PC-9 (cell line): ENCODE measurements at places on chromosomes 3 and 15. TPM values are rescaled to one million over a fixed set of nuclear protein-coding genes. Genes with fewer than 3 reads are reported as not detected.
A peak's percentile ranks its signal among the peaks of the same experiment; 100 is the strongest.

Gene ACY1
- 52.2 and 63.3 TPM in 2 replicates for total RNA-seq

DNA sequence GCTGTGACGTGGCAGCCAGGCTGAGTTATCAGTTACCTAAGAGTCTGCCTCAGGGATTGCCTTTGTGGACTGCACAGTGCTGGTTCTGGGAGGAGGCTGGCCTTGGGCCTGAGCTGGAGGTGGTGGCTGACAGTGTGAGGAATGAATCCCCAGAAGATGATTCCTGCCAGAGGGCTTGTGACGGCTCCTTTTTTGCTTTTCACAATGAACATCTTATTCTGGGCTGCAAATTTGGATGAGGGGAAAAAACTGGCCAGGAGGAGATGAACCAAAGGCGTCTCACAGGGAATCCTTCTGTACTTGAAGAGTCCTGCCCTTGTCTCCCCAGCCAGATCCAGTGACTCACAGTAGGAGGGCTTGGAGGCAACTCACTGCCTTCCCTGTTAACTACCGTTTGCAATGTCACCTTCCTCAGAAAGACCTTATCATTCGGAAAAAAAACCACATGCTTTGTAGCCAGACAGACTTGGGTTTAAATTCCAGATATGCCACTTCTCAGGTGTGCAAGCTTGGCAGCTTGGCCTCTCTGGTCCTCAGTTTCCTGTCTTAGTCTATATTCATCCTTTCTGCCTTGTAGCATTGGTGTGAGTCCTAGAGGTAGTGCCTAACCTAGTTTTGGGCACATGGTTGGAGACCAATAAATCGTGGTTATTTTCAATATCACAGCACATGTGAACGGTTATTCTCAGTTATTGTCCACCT lies 19.1 kb downstream of the ST6GAL1 start:
- no peak for DNase-seq

DNA sequence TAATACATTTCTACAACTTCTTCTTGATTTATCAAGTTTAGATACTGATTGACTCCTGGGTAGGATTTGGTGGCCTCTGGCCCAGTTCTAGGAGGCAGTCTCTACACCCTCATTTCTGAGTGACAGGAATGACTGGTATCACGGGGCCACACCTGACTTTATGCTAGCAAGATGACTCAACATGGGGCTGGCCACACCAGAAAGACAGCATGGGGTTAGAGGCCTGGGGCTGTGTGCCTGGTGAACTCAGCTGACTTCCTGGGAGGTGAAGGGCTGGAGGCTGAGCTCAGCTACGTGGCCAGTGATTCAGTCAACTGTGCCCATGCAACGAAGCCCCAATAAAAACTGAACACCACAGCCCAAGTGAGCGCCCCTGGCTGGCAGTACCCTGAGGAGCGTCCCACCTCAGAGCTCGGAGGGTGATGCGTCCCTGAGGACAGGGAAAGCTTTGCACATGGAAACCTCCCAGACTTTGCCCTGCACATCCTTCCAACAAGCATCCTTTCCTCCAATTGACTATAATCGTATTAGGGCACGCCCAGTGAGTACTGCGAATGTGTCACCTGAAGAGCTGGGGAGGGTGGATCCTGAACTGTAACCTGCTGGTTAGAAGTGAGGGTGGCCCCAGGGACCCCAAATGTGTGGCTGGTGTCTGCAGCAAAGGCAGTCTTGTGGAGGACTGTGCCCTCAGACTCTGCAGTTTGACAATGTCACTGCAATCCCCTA lies 57.2 kb downstream of the NIPA2 start:
- peak; percentile 90 for DNase-seq

Gene RASA2
- 17.1 and 18.4 TPM in 2 replicates for total RNA-seq

GRCh38 chr15:66927201-66928077 lies 138.0 kb upstream of the SMAD3 start:
- no peak for DNase-seq

DNA sequence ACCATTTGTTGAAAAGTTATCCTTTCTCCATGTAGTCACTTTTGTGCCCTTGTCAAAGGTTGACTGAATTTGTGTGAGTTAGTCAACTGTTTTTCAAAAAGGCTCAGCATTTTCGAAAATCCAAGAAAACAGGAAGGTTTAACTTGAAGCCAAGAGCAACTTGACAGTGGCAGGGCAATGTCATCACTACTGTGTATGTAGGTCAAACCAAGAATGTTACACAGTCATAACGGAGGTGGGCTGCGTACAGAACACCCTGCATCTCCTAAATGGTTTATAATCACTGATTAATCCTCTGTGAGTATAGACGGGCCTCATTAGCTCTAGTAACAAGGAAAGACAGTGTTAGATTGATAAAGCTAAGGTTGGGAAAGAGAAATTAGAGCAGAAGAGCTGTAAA lies 1064.9 kb downstream of the FHIT start:
- no peak for DNase-seq

GRCh38 chr3:15321349-15321748 lies 11.0 kb downstream of the SH3BP5 start:
- no peak for DNase-seq

Gene XYLB
- total RNA-seq = 2.4 and 4.2 TPM in 2 replicates

DNA sequence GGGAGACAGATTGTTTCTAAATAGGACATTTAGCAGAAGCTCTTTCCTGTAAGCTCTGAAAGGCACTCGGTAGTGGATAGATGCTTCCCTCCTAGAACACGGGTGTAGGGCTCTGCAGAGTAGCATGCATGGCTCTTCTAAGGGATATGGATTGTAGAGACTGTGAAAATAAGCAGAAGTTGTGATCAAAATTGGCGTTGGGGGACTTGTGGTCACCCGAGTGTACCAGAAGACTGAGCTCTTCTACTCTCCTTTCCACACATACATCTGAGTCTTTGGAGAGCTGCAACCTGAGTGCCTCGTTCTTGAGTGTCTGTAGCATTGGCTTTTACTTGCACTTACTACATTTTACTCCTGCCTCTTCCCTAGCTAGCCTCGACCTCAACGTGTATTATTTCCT lies 197.7 kb downstream of the LPP start:
- no peak for DNase-seq

Gene FEZF2
- total RNA-seq = not detected in 2 replicates

Gene PAQR5
- 4.9 and 5.1 TPM in 2 replicates for total RNA-seq

Gene CCR8
- not detected in 2 replicates for total RNA-seq

DNA sequence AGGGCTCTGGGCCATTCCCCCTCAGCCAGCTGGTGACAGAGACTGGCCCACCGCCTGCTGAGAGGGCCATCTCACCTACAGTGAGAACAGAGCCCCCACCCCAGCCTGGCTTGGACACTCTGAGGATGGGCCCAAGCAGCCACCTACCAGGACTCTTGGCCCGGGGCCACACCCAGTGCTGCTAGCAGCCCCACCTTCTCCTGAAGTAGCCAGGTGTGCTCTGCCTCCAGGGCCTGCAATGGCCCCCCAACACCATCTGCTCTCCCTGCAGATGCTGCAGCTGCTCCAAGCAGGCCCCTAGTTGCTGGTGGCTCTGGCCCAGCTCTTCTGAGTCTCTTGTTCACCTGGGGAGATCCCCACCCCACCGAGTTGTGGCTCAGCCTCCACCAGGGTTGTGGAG lies 6.8 kb upstream of the CLK3 start:
- DNase-seq = no peak

- DNase-seq = no peak
Measured at GRCh38 chr3:36482880-36483279, 102.6 kb downstream of the STAC start.

DNA sequence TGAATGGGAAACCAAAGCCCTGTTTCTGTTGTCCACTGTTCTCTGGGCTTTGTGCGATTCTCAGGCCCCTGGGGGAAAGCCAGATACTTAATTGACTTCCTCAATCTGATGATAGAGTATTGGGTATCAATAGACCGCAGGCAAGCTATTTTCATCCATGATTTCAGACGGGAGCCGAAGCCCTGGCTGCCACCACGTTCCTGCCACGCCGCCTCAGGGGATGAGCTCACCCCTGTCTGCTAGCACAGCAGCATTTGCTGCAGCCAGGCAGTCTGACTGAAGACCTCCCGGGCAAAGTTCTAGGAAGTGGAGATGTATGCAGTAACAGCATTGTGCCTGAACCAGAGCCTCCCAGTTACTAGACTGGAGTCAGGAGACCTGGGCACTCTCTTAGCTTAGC lies 69.8 kb downstream of the ISG20 start:
- DNase-seq = no peak

DNA sequence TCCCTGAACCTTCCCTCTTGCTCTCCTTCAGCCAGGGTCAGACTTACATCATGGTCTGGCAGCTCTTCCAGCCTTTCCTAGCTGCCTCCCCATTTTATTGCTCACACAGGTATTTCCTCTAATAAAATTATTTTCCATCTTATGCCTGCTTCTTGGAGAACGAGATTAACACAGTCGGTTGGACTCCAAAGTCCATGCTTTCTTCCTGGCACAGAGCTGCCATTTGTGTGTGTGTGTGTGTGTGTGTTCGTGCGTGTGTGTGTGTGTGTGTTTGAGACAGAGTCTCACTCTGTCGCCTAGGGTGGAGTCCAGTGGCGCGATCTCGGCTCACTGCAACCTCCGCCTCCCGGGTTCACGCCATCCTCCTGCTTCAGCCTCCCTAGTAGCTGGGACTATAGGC lies 15.5 kb downstream of the FSD2 start:
- no peak for DNase-seq

GRCh38 chr3:126397610-126398422 lies 3.1 kb downstream of the CFAP100 start:
- DNase-seq = no peak

DNA sequence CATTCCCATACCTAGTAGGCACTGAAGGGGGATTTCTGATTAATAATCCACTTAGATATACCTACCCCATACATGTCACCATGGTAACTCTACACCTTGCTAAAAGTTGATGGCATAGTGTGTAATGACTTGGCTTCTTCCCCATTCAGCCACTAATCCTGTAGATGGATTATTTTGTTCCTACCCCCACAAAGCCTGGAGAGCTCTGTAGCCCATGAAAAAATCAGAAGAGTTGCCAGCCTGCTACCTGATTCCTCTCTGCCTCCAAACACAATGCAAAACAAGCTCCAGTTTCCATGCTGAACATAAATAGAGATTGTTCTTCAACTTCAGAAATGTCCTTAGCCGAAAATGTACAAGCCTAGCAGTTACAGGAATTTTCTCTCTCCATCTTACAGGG lies 98.9 kb upstream of the PFN2 start:
- DNase-seq = no peak

Gene ZMYND10
- total RNA-seq = 4.4 and 8.7 TPM in 2 replicates

DNA sequence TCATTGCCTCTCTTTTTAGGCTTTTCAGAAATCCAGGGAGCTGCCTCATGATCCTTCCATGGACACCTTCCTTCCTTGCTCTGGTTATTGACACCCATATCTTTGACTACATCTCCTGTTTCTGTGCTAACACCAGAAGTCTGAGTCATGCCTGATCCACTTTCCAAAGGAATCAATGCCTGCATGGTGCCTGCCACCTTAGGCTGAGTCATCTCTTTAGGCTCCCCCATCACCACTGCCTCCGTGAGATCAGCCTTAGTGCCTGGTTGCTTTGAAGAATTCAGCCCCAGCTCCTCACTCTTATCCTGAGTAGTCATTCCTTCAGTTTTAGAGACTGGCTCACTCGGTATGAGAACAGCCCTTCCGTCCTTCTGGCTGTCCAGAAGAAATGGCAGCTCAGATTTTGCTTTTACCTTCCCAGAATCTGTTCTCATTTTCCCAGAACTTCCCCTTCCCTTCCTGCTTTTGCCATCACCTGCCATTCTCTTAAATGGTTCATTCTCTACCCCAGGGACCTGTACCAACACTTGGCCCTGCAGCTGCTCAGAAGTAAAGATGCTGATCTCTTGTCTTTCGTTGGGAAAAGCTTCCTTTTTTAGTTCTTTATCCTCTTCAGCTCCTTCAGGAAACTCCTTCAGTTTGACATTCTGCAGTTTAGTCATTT lies 105.3 kb downstream of the MAP4 start:
- DNase-seq = peak; percentile 50

Gene RHCG
- 0.26 and 0.60 TPM in 2 replicates for total RNA-seq

Gene SLC9C1
- not detected in 2 replicates for total RNA-seq

Gene ZNF502
- total RNA-seq = 2.1 and 2.8 TPM in 2 replicates

DNA sequence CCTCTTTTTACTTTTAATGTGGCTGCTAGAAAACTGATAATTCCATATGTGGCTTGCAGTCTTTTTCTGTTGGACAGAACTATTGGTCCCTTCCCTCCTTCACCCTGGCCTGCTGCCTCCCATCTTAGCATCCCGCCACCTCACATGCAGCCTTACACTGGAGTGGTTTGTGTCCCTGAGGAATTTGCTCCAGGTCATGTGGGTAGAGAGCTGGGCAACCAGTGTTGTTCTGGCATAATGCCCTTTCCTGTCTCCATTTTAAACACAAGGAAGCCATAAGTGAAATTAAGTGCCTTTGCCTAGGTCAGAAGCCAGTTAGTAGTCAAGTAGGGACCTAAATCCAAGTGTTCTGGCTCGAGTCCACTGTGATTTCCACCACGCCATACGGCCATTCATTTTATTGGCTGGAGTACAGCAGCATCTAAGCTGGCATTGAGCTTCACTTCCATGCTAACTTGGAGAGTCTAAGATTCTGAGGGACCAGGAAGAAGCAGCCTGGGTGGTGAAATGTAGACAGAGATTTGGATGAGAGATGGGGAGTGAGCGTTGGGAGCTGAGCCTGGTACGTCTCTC lies 46.0 kb upstream of the PLXNA1 start:
- DNase-seq = no peak

Gene SECISBP2L
- 31.2 and 33.2 TPM in 2 replicates for total RNA-seq

Gene SCN11A
- total RNA-seq = not detected in 2 replicates

GRCh38 chr3:87855616-87856015 lies 203.2 kb downstream of the CGGBP1 start:
- DNase-seq = no peak

GRCh38 chr3:196186651-196187573 lies 24.3 kb downstream of the ZDHHC19 start:
- no peak for DNase-seq

Gene SLC2A2
- total RNA-seq = not detected in 2 replicates

Gene IL17RB
- total RNA-seq = not detected in 2 replicates

GRCh38 chr3:160400030-160400701 lies 716 bp downstream of the SMC4 start:
- no peak for DNase-seq

- peak; percentile 83 for DNase-seq
Measured at GRCh38 chr3:48151058-48151806, 37.0 kb downstream of the CDC25A start.

DNA sequence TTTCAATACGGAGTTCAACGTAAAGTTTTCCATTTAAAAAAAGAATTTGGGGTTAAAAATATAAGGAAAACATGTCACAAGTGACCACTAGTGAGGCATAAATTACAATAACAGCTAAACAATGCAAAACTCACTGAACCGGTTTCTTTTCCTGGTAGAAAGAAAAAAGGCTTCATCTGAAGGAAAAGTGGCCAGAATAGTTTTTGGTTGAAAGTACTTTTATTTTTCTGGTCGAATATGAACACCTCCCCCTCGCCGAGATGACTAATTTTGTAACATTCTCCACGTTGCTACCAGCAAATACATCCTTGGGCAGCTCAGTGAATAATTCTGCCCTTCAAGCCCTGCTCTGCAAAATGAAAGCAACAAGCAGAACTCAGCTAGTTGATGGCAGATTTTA lies 3.9 kb upstream of the SRGAP3 start:
- DNase-seq = peak; percentile 79

Gene BNIP2
- 59.5 and 64.3 TPM in 2 replicates for total RNA-seq

DNA sequence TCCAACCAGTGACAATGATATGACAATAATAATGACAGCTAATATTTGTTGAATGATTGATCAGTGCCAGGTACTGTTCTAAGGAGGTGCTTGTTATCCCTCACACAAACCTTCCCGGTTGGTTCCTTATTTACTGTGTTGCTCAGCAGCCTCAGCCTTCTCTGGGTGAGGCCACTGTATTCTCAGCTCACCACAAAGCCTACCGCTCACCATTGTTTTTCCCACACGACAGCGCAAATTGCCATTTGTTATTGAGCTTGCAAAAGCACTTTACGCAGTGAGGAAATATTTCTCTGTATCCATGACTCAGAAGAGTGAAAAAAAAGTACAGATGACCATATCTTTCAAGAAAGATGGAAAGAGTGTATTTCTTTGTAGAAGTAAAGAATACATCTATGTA lies 49.5 kb upstream of the PDZRN3 start:
- no peak for DNase-seq

Gene IL17RC
- 45.0 and 54.6 TPM in 2 replicates for total RNA-seq
